ENCODE measurements at places on chromosomes 1 and 21.
A peak's percentile ranks its signal among the peaks of the same experiment; 100 is the strongest.

DNA sequence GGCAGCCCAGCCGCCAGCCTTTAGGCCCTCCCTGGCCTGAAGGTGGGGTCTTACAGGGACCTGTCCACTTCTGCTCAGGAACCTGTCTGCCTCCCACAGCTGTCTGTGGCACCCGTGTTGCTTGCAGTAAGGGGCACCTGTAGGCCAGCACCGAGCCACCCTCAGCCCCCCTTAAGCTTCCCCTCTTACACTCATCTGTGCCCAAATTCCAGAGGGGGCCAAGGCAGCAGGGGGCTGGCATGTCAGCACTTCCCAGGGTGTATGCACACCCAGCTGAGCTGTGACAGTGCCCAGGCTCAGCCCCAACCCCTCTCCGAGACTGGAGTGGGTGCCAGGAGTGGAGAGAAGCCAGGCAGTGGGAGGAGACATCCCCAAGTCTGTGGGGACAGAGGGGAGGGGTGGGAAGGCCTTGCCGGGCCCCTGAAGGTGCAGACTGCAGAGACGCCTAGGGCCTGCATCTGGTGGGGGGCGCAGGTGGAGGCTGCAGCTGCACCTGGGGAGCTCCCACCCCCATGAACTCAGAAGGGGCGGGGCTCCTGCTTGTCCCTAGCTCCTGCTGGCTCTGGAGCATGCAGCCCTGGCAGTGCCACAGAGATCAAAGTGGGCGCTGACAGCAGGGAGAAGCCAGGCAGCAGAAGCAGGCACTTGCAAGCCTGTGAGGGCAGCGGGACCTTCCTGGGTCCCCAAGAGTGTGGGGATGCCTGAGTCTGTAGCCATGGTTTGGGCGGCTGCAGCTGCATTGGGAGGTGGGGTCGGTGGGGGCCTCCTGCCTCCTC is 5.4 kb upstream of the SLC2A7 start:
- DNase-seq, result no peak

- DNase-seq, result no peak
Measured at GRCh38 chr1:36652586-36652985, 169.9 kb upstream of the CSF3R start.

- no peak for DNase-seq
Measured at GRCh38 chr21:31921079-31921478, 48.3 kb downstream of the HUNK start.

DNA sequence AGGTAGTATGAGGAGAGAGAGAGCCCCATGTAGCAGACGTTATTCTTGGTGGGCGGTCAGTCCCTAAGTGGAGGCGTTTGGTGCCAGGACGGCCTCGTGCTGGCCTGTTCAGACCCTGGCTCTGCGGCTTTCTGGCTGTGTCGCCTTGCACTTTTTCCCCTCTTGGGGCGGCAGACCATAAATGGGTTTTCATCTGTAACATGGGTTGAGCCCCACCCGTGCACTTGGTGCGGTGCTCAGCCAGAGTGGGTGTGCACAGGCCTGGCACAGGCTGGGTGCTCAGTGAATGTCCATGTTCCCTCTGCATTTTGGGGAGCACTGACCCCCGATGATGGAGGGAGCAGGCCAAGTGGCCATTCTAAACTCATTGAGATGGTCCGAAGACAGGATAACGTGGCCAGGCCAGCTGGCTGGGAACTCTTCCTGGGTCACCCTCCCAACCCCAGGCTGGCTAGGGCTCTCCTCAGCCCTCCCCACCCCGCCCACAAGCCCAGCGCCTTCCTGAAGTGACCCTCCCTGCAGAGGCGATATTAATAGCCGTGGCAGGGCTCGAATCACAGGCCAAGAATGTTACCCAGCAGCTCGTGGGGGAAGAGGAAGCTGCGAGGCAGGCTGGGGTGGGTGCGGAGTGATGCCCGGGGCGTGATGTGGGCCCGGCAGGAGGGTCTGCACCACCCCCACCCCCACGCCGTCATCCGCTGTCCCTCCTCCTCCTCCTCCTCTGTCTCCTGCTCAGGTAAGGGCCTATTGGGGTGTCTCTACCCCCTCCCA is 78.5 kb downstream of the ARHGEF10L start:
- no peak for DNase-seq

- no peak for DNase-seq
Measured at GRCh38 chr21:17416139-17416538, 96.7 kb upstream of the CXADR start.

DNA sequence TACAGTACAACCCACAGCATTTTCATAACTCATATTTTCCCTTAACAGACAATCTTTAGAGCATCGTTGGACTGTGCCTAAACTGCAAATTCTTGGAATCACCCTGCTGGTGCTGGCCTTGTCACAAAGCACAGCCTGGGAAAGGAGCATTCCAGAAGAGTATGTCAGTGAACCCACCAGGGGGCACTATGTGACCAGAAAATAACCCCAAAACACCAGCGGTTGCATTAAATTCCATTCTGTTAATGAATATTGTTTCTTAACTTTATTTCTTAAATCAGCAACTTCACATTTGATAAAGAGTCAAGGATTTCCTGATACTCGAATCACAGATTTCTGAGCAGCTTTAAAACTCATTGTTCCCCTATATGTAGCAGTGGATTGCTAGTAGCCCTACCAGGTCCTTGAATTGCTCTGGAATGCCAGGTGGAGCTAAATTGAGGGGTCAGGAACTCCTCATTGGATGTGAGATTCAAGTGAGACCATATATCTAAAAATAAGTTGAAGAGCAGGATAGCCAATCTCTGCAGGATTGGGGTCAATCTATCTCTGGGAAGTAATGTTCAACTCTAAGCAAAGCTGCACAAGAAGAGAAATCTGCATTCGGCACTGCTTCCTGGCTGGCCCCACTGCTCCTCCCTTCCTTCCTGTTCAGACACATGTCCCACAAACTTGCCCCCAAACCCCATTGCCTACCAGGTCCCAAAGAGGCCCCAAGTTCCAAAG is 12.7 kb upstream of the RAB4A start:
- DNase-seq, result peak; percentile 36

All from activated CD4-positive, CD25-positive, alpha-beta regulatory T cell treated with anti-CD3 and anti-CD28 coated beads, Interleukin-2, amount 50 U/mL, for 16 hours (primary cell).